Left lobe of liver (tissue), 2 donors: ENCODE measurements at places on chromosomes 7 and 10. TPM values are rescaled to one million over a fixed set of nuclear protein-coding genes. Genes with fewer than 3 reads are reported as not detected.

ZNF736 gene
- 4.3 TPM for total RNA-seq

NODAL gene
- total RNA-seq = not detected

ZNHIT1 gene
- 115 TPM for total RNA-seq

- no peak for DNase-seq
These were observed 48.5 kb downstream of the TMEM130 start for GRCh38 chr7:98821348-98821747.
